ENCODE measurements at places on chromosomes 4 and X. TPM values are rescaled to one million over a fixed set of nuclear protein-coding genes. Genes with fewer than 3 reads are reported as not detected.

Gene CCDC110
- total RNA-seq = 0.19 TPM

Gene ZIC3
- not detected for total RNA-seq

Gene EMD
- total RNA-seq = 57.4 TPM

Gene TSPAN7
- 32.0 TPM for total RNA-seq

Gene PABPC1L2A
- total RNA-seq = not detected

Measured in mesenteric fat pad (tissue), 1 donor.